ENCODE measurements at places on chromosomes 7 and 10. TPM values are rescaled to one million over a fixed set of nuclear protein-coding genes. Genes with fewer than 3 reads are reported as not detected.

TMEM178B gene
- total RNA-seq = 1.7 TPM

DNA sequence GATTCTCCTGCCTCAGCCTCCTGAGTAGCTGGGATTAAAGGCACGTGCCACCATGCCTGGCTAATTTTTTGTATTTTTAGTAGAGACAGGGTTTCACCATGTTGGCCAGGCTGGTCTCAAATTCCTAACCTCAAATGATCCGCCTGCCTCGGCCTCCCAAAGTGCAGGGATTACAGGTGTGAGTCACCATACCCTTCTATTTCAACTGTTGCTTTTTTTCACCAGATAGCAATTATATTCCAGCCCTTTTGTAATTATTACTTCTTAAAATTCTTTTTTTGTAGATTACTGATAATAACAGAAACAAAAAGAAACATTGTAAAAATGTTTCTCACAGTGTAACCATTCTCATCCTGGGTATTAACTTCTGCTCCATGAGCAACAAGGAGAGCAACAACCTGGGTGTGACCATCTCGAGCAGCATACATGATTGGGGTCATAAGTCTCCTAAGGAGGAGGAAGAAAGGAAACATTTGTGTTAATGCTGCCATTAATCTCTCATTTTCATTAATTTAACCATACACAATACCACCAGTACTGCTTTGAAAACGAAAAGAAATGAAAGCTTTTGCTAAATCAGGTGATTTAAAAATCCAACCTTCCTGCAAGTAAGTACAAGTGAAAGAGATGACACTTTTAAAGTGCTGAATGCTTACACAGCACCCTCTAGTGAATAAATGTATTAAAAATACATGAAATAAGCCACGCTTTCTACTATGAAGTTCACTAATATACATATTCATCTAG lies 41.8 kb downstream of the ASZ1 start:
- no peaks in the 10 kb centered on the region for H3K27me3 ChIP-seq
- no peaks in the 10 kb centered on the region for H3K36me3 ChIP-seq
- no peaks in the 10 kb centered on the region for H3K4me1 ChIP-seq
- no peak overlapping the region for H3K27ac ChIP-seq
- no peak overlapping the region for H3K4me3 ChIP-seq

PSPH gene
- 13.7 TPM for total RNA-seq

NPC1L1 gene
- total RNA-seq = not detected

FAM180A gene
- total RNA-seq = not detected

Measured in activated CD4-positive, alpha-beta memory T cell treated with anti-CD3 and anti-CD28 coated beads, Interleukin-2, amount 10 ng/mL, durations not matched to agents 7 days and 5 days (primary cell).